ENCODE measurements at places on chromosomes 16 and 17. TPM values are rescaled to one million over a fixed set of nuclear protein-coding genes. Genes with fewer than 3 reads are reported as not detected.
A peak's percentile ranks its signal among the peaks of the same experiment; 100 is the strongest.

Gene CCDC102A
- 6.8 TPM for total RNA-seq

Gene USP36
- 84.3 TPM for total RNA-seq

Gene RGS9
- 0.54 TPM for total RNA-seq

Gene CXCL16
- 73.1 TPM for total RNA-seq

DNA sequence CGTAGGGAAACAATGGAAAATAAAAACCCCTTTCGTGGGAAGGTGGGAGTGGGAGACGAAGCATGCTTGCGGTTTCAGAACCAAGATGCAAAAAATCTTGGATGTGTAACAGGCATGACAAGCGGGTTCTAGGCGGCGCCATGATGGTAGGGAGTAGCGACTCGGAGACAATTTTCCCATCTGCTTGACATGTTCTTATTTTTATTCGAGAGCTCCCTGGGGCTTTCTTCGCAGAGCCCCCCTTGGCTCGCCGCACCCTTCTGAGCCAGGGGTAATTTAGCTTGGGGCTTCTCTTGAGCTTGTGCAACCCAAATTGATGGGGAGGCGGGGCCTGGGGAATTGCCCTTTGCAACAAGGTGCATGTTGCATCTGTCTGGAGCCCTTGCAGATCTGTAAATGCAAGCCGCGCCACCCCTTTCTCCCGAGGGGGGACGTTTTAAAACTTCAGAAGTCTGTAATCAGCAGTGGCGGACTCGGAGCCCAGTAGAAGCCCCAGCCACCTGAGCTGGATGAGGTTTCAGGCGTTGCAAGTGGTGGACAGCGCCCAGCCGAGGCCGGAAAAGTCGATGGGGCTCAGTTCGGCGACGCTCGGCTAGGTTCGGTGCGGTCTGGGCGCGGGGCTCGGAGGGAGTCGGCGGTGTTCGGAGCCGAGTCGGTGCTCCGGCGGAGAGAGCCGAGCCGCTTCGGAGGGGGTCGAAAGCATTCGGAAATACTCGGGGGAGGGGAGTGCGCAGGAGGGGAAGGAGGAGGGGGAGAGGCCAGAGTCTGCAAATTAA lies 2.9 kb downstream of the GNAO1 start:
- no peak overlapping the region for H3K4me3 ChIP-seq
- no peak overlapping the region for H3K27ac ChIP-seq
- no peak for DNase-seq
- H3K27me3 ChIP-seq: peaks cover 87% of the 10 kb centered on the region
- H3K36me3 ChIP-seq: peaks cover 15% of the 10 kb centered on the region

DNA sequence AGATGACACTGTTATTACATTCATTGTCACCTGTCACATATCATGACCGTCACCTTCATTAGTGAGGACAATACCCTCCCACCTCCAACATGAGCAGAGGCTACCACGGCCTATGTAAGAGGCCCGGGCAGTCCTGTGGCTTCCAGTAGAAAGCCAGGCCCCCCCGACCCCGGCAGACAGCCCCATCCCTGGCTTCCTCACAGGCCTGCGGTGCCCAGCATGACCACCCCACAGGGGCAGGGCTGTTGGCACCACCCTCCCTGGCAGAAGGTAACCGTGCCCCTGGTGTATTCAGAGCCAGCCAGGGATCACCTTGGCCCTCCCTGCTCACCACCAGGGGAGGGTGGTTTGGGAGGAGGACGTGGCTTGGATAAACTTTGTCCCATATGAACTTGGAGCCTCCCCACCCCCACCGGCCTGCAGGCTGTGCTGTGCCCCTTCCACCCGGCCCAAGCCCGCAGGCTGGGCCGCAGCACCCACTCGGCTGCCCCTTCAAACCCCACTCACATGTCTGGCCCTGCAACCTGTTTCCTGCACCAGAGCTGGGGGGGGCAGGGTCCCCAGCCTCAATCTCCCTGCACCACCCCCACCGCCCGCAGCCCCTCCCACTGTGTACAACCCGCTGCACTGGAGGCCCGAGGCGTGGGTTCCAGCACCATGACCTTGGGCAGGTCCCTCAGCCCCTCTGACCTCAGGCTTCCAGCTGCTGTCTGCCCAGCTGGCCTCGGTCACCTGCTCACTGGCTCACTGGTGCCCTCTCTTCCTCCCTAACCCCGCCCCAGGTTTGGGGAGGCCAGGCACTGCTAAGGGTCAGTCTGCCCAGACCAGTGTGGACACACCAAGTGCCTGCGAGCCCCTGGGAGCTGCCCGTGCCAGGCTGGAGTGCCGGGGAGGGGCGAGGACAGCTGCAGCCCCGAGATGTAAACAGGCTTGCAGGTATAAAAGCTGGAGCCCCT lies 12.4 kb upstream of the AATK start:
- peaks cover 2% of the 10 kb centered on the region for H3K36me3 ChIP-seq
- no peak for DNase-seq
- peaks cover 21% of the 10 kb centered on the region for H3K27me3 ChIP-seq
- no peaks in the 10 kb centered on the region for H3K4me1 ChIP-seq

DNA sequence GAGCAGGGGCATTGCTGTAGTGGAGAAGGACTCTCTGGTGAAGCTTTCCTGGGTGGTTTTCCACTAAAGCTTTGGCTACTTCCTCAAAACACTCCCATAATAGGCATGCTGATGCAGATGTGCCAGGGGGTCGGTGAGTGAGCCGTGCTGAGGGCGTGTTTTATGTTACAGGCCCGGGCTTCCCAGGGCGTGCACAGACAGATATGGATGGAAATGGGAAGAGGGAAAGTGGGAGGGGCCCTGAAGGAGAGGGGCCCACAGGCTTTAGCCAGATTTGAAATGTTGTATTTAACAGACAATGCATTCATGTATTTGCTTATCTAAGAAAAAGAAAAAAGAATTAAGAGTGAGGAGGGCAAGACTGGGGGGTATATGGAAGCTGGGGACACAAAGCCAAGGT lies 56.3 kb downstream of the IL21R start:
- H3K36me3 ChIP-seq: peaks cover 25% of the 10 kb centered on the region
- DNase-seq: no peak
- H3K4me3 ChIP-seq: no peak overlapping the region
- H3K27me3 ChIP-seq: peaks cover 5% of the 10 kb centered on the region

DNA sequence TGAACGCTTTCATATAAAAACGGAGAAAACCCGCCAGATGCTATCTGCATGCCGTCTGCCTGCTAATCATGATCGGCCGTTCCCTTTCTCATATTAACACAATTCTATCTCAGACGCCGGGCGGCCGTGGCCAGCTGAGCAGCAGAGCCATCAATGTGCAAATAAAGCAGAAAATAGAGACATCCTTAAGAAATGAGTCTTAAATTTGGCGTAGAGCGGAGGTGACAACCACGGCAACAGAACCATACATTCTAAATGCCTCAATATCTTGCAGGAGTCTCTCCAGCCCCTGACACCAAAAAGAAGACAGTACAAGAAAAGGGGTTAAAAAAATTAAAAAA lies 2.7 kb upstream of the IRX5 start:
- H3K4me1 ChIP-seq: peaks cover 18% of the 10 kb centered on the region
- DNase-seq: peak; percentile 35
- H3K36me3 ChIP-seq: peaks cover 49% of the 10 kb centered on the region
- peak overlapping the region; percentile 72 for H3K27ac ChIP-seq

GRCh38 chr17:9009737-9010136 lies 11.6 kb upstream of the NTN1 start:
- no peak overlapping the region for H3K4me3 ChIP-seq
- no peak for DNase-seq
- no peaks in the 10 kb centered on the region for H3K36me3 ChIP-seq
- no peak overlapping the region for H3K27ac ChIP-seq
- H3K27me3 ChIP-seq: peaks cover 92% of the 10 kb centered on the region
- no peaks in the 10 kb centered on the region for H3K4me1 ChIP-seq

DNA sequence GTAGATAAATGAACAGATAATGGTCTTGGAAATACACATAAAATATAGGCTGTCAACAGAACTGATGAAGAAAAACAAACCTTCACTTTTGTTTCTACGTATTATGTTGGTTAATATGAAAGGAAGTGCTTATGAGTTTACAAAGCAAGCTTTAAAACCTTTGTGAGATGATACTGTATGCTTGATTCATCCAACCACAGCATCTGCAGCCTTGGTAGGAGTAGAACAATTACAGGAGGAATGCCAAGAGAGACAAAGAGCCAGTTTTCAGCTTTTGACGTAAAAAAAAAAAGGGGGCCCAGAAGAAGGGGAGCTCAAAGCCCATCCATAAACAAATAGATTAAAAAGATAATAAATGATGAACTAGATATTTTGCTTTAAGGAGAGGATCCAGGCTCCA lies 13.3 kb downstream of the FAM20A start:
- H3K4me3 ChIP-seq: no peak overlapping the region
- peaks cover 11% of the 10 kb centered on the region for H3K27me3 ChIP-seq
- no peak overlapping the region for H3K27ac ChIP-seq

GRCh38 chr17:1764284-1764683 lies 2.4 kb downstream of the SERPINF1 start:
- H3K4me1 ChIP-seq: no peaks in the 10 kb centered on the region
- no peaks in the 10 kb centered on the region for H3K36me3 ChIP-seq
- no peak for DNase-seq
- no peaks in the 10 kb centered on the region for H3K27me3 ChIP-seq
- H3K4me3 ChIP-seq: no peak overlapping the region
- H3K27ac ChIP-seq: no peak overlapping the region

DNA sequence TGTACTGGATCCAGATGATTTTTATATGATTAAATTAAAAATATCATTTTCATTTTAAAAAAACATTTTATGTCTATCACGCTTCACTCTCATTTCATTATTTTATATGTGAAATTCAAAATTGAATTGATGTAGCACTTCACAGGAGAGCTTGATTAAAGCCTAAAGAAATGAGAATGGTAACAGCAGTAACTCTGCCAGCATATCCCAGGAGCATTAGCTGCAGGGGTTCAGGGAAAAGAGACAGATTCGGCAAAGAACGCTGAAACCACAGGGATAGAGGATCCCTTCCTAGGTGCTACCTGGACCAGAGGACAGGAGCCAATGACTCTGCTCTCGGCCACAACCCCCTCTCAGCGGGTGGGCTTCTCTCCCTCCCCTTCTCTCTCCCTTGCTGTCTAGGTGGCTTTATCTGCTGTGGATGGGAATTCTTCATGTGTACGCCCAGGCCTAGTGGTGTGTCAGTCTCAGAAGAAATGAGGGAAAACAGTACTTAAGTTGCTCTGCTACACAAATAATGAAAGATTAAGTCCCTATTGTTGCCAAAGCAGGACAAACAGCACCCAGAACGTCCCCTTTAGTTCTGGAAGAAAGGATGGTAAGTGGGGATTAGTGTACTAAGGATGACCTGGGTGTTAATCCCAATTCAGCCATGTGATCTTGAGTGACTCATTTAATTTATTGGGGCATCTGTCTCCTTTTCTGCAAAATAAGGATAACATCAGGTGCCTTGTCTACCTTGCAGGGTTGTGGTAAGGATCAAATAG lies 123.3 kb downstream of the CDK5R1 start:
- no peak for DNase-seq
- peaks cover 8% of the 10 kb centered on the region for H3K4me1 ChIP-seq
- no peak overlapping the region for H3K4me3 ChIP-seq
- H3K36me3 ChIP-seq: no peaks in the 10 kb centered on the region

DNA sequence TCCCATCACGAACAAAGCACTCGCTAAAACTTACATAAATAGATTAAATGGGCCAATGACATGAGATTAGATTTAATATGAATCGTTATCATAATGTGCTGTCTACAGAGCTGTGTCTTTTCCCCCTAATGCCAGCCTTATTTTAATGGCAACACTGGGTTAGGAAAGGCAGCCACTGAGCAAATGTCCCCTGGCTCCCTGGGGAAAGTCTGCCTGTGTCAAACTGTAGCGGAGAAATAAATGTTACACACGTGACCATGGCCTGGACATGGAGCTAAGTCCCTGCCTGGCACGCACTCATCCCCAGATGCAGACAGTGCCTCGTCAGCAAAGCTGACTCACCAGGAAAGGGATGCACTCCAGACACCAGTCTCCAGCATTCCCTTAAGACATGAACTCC lies 61.3 kb upstream of the SDK2 start:
- no peaks in the 10 kb centered on the region for H3K36me3 ChIP-seq
- H3K4me1 ChIP-seq: no peaks in the 10 kb centered on the region
- peaks cover 87% of the 10 kb centered on the region for H3K27me3 ChIP-seq
- no peak for DNase-seq

GRCh38 chr17:71703701-71704100 lies 417.1 kb upstream of the SOX9 start:
- no peak overlapping the region for H3K27ac ChIP-seq
- H3K36me3 ChIP-seq: no peaks in the 10 kb centered on the region
- no peaks in the 10 kb centered on the region for H3K27me3 ChIP-seq
- no peaks in the 10 kb centered on the region for H3K4me1 ChIP-seq
- no peak overlapping the region for H3K4me3 ChIP-seq
- no peak for DNase-seq

- no peak overlapping the region for H3K27ac ChIP-seq
- no peak overlapping the region for H3K4me3 ChIP-seq
- peaks cover 15% of the 10 kb centered on the region for H3K27me3 ChIP-seq
These were observed 14.0 kb upstream of the STAC2 start for GRCh38 chr17:39239640-39240314.

GRCh38 chr17:49575679-49576087 lies at the start of gene NXPH3:
TSS of gene NXPH3 (plus strand) at chr17:49575871. CDS start at chr17:49576220, 349 bp downstream.
- peaks cover 100% of the 10 kb centered on the region for H3K27me3 ChIP-seq
- peak; percentile 90 for DNase-seq
- H3K36me3 ChIP-seq: peaks cover 13% of the 10 kb centered on the region
- peaks cover 10% of the 10 kb centered on the region for H3K4me1 ChIP-seq
- peak within 1 kb of the TSS; percentile 62 for H3K4me3 ChIP-seq

- H3K27ac ChIP-seq: no peak overlapping the region
- DNase-seq: no peak
- no peaks in the 10 kb centered on the region for H3K4me1 ChIP-seq
- H3K4me3 ChIP-seq: no peak overlapping the region
- H3K36me3 ChIP-seq: no peaks in the 10 kb centered on the region
- no peaks in the 10 kb centered on the region for H3K27me3 ChIP-seq
These were observed 31.7 kb downstream of the HEATR6 start for GRCh38 chr17:60047046-60047445.

DNA sequence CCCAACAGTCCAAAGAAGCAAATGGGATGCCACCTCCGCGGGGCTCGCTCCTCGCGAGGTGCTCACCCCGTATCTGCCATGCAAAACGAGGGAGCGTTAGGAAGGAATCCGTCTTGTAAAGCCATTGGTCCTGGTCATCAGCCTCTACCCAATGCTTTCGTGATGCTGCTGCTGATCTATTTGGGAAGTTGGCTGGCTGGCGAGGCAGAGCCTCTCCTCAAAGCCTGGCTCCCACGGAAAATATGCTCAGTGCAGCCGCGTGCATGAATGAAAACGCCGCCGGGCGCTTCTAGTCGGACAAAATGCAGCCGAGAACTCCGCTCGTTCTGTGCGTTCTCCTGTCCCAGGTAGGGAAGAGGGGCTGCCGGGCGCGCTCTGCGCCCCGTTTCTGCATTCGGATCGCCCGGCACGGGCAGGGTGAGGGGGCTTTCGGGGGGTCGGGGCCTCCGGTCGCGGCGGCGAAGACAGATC lies at the start of gene CDH13:
Gene CDH13 (plus strand): TSS at position 179 of the 471 bp plus-strand sequence.
- DNase-seq: no peak
- H3K4me1 ChIP-seq: no peaks in the 10 kb centered on the region
- H3K4me3 ChIP-seq: no peak within 1 kb of the TSS
- no peak within 1 kb of the TSS for H3K27ac ChIP-seq
